ENCODE measurements at places on chromosomes 2 and 18.

- no peak for DNase-seq
These were observed 425.8 kb upstream of the KCNH7 start for GRCh38 chr2:163264341-163264740.

DNA sequence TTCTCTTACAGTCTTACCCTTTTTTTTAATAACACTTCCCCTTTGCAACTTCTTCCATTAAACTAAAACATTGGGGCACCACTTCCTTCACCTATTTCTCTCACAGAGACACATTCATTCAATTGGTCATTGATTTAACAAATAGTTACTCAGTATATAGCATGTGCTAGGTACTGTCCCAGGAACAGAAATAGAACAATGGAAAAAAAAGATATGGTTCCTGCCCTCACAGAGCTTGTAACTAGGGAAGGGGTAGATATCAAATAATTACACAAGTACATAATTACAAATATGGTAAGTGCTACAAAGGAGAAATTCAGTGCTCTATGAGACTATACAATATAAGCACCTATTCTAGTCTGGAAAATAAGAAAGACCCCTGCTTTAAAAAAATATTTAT lies 165.5 kb upstream of the RBBP8 start:
- DNase-seq = no peak

- DNase-seq = no peak
These were observed 153.0 kb downstream of the SEPTIN10 start for GRCh38 chr2:109460553-109461324.

- DNase-seq = peak; percentile 56
These were observed 11.9 kb upstream of the AGFG1 start for GRCh38 chr2:227460070-227460485.

DNA sequence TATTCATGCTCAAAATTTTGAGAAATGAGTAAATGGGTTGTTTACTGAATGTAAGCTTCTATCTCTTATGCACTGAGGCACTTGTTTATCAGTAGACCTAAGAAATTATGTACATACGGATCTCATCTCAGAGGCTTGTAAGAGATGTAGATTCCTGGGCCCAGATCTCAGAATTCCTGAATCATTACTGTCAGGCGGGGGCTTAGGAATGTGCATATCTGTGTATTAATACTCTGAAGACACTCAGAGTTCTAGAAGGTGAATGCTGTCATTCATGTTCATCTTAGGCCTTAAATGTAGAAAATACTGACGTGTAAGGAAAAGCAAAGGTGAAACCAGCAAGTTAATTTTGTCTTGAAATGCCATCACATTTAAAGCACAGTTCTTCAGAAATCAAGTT lies 169.6 kb downstream of the FMNL2 start:
- no peak for DNase-seq

- DNase-seq = no peak
These were observed at the start of gene SCYGR4 for GRCh38 chr2:227617316-227618230. TSS of gene SCYGR4 (plus strand) at chr2:227617498. CDS start at chr2:227617498, 0 bp downstream.

GRCh38 chr2:8312861-8313830 lies 368.7 kb upstream of the ID2 start:
- DNase-seq = peak; percentile 46

DNA sequence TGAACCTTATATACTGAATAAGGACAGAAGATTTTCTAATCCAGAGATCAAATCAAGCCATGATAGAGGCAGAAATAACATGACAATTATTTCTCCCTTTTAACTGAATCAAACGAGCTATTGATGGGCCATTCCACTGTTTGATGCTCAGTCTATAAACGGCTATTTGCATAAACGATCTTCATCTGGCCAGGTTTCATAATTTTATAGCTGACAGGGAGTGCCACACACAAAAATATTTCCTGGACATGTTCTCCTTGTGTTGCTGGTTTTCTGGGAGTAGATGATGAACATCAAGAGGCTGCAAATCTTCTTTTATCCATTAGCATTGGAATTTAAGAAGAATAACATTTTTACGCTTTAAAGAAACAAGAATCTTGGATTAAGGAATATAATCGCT lies 63.1 kb downstream of the ACVR1C start:
- no peak for DNase-seq

DNA sequence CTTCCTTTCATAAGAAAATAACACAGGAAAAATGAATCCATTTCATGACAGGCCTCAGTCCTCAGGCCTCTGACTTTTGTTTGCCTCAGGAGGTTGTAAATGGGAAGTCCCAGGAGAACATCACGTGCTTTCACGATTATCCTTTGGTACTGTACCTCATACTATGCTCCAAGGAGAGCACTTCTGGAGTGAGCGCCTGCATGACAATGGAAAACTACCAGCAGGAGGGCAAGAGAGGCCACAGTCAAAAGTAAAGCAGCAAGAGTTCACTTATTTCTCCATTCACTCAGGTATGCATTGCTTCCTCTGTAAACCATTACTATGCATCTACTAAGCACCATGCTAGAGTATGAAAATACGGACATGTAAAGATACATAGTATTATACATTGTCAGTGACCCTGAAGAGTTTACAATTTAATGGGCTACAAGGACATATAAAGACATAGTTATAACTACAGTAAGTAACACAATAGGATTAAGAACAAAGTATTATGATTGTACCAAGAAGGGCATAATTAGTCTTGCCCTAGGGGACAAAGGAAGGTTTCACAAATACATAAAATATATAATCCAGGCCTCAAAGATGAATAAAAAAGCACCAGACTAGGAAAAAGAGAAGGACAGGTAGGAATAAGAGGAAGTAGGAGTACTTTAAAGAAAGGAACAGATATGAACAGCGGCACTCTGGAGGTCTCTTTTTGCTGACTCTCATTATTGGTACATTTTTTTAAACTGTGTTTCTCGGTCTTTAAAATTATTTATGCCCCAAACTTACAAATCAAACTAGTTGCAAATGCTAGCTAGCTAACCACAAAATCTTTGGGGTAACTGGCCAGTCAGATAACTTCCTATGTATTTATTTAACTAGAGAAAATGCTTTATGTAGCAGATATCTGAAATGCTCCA lies 806.7 kb downstream of the NRXN1 start:
- DNase-seq = no peak

- DNase-seq = no peak
These were observed 164.1 kb upstream of the BOD1L2 start for GRCh38 chr18:56982766-56983165.

DNA sequence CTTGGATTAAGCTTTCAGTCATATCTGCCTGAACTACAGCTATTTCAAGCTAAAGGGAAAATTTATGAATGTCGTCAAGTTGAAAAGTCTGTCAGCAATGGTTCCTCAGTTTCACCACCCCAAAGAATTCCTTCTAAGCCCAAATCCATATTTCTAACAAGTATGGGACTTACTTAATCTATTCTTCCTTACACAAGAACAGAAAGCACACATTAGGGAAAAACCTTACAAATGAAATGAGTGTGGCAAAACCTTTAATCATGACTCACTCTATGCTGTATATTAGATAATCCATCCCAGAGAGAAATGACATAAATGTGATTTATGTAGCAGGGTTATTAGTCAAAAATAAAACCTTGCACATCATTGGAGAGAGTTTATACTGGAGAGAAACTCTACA lies 78.9 kb downstream of the RAB31 start:
- no peak for DNase-seq

DNA sequence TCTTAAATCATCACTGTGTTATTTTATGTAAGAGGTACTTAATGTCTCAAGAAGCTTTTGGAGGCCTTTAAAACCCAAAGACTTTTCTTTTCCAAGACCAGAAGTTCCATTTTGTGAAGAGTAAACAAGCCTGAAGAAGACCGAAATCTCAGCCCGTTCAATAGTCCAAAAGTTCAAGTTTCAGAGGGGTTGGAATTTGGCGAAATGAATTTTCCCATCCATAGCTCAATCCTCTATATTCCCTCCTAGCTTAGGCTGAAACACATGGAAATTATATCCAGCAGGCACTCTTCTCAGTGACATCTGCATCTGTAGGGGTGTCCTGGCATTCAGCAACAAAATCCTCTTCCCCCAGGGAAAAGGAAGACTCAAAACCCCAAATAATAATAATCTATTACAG lies 344.6 kb downstream of the ARHGAP15 start:
- DNase-seq = no peak

DNA sequence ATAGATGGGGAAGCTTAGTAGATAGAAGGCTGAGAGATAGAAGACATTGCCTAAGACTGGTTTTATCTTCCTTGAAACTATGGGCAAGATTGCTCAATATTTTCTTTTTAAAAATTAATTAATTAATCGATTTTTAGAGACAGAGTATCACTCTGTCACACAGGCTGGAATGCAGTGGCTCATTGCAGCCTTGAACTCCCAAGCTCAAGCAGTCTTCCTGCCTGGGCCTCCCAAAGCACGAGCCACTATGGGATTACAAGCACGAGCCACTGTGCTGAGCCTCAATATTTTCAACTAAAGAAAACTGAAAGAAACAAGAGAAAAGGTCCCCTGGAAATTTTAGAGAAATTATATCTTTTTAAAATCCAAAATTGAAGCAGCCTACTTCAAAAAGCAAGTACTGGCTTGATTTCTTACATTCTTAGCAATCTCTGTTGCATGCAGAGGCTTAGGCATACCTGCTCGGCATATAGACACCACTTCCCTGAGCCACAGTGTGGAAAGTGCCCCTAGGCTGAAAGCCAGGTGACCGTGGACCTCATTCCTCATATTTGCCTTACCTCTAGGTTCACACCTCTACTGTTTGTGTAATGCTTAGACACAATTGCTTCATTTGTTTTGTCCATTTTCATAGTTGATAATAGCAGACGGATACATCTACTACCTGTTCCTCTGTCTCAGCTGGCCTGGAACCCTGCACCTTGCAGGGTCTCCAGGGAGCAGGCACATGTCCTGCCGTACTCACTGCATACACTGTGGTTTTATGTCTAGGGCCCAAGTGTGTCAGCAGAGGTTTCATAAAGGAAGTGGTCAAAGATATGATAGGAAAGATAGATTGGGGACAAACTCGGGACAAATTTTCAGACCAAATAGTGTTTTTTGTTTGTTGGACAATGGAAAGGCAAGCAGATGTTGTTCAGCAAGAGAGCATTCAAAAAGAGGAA lies 166.5 kb upstream of the ALPP start:
- DNase-seq = no peak

- DNase-seq = no peak
These were observed 40.9 kb downstream of the CELF4 start for GRCh38 chr18:37524498-37525261.

GRCh38 chr2:43321446-43321845 lies 95.0 kb upstream of the ZFP36L2 start:
- no peak for DNase-seq

- no peak for DNase-seq
These were observed 29.9 kb downstream of the ST3GAL5 start for GRCh38 chr2:85858841-85859240.

All from CD4-positive, alpha-beta T cell treated with Interleukin-4 for 1 hour (primary cell).